ENCODE measurements at places on chromosomes 1 and 21.

- no peak for DNase-seq
These were observed 12.7 kb upstream of the PLCH2 start for GRCh38 chr1:2463396-2463795.

DNA sequence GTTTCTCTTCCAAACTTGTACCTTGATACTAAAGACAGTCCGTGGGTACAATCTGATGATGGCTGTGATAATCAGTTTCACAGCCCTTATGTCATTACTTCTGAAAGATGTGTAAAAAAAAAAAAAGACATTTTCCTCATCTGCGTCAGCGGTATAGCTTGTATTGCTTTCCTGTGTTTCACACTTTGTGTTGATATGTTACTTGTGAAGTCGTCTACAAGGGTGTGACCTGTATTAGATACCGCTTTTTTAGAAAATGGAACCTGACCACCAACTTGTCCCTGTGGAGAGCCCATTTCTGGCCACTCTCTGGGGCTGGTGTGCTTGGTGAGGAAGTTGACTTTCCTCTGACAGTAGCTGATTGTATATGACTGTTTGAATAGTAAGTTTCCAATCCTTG lies 50.5 kb downstream of the PEX14 start:
- DNase-seq, result no peak

DNA sequence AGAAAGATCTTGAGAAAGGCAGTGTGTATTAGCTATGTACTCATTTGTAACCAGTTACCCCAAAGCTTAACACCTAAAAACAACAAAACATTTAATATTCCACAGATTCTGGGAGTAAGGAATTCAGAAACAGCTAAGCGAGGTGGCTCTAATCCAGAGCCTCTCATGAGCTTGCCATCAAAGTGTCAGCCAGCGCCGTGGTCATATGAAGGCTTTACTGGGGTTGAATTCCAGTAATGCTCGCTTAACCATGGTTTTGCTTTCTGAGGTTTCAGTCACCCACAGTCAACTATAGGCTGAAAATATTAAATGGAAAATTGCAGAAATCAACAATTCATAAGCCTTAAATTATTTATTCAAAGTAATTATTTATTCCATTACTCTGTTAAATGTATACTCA lies 101.8 kb downstream of the CLIC6 start:
- DNase-seq, result no peak

- DNase-seq, result no peak
These were observed 33.4 kb downstream of the MNDA start for GRCh38 chr1:158864595-158864994.

DNA sequence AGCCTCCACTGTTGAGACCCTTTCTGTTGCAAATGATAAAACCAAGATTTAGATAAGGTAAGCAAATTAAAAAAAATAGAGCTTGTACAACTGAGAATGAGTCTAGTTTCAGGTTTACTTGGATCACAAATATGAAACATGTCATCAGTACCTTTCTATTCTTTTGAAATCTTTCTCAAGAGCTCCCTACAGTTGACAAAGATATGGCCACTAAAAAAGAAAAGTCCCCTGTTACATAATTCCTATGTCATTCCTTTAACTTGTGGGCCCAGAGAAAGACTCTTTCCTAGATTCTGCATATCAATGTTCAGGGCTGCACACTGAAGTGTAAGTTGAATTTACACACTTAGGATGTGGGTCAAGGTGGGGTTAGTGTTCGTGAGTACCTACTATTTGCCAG lies 168.1 kb downstream of the PLA2G4A start:
- DNase-seq, result no peak

DNA sequence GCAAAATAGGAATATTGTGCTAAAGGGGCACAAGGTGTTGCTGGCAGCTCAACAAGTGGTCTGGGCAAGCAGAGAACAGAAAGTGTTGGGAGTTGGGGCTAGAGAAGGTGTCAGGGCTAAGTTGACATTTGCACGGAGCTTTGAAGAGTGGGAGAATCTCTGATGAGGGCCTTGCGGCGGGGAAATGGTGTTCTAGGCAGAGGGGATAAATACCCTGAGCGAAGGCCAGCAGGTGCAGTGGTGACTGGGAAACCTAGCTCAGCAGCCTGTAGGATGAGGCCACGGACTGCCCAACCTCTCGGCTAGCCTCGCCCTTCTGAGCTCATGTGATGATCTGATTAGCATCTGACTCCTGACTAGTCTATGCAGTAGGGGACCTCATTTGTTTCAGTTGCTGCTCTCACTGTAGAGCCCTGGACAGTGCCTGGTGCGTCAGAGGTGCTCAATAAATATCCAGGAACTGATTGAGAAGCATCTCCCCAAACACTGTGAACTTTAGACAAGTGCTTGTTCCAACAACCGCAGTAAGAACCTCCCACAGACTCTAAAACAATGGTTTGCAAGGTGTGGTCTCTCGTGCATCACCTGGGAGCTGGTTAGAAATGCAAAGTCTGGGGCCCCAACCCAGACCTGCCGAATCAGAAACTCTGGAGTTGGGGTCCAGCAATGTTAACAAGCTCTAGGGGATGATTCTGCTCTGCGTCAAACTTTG lies 1.0 kb upstream of the FOXO6 start:
- DNase-seq, result no peak

DNA sequence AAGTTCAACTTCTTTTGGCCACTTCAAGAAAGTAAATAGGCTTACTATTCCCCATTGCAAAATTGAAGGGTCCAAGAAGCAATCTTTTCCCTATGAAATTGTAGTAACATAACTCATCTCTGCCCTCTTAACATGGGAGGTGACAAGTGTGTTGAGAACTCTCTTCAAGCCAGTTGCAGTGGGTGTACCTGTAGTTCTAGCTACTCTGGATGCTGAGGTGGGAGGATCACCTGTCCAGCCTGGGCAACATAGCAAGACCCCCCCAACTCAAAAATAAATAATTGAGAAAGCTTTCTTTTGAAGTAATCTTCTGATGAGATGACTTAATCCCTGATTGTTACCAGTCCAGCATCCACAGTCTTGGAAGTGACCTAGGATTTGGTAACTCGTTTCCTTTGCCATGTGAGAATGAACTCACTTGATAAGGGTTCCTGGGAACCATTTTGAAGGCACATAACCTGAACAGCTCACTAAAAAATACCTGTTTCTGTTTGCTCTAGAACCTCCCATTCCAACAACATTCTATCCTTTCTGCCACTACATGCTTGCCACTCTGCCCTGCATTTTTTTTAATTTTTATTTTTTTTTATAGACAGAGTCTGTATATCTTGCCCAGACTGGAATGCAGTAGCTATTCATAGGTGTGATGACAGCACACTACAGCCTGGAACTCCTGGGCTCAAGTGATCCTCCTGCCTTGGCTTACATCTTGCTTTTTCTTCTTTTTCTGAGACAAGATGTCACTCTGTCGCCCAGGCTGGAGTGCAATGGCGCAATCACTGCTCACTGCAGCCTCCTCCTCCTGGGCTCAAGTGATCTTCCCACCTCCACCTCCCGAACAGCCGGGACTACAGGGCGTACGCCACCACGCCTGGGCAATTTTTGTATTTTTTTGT lies 1.4 kb upstream of the IPO9 start:
- no peak for DNase-seq

- DNase-seq, result no peak
These were observed 46.9 kb downstream of the ZSCAN20 start for GRCh38 chr1:33519240-33519884.

DNA sequence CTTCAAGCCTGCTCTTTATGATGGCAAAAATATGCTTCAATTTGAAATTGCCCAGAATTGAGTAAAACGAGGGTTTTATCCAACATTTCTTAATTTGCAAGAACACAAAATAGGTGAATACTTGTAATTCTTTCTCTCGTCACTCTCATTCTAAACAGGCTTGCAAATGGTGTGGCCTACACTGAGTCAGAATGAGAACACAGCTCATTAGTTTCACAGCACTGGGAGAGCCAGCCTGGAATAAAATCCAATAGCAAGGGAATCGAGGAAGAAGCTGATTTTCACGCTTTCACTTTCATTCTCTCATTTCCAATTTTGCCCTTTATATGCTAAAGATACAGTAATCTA lies 537.5 kb downstream of the LTN1 start:
- DNase-seq, result no peak

- DNase-seq, result no peak
These were observed at the start of gene RGS7 for GRCh38 chr1:241356519-241357365. RGS7 (minus strand) TSS chr1:241357205.

DNA sequence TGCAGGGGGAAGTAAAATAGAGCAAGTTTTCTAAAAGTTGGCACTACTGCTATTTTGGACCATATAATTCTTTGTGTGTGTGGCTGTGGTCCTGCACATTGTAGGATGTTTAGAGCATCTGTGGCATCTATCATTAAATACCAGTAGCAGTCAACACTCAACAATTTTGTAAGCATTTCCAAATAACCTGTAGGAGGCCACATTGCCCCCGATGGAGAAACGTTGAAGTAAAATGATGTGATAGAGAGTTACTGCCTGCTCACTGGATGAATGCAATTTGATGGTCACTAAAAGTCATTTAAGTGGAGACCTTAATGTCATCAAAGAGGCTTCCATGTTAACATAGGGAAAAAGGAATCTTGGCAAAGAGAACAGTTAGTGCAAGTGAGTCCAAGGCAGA lies 560.8 kb downstream of the NEGR1 start:
- no peak for DNase-seq

GRCh38 chr1:165387505-165387904 lies 31.0 kb upstream of the LMX1A start:
- no peak for DNase-seq

DNA sequence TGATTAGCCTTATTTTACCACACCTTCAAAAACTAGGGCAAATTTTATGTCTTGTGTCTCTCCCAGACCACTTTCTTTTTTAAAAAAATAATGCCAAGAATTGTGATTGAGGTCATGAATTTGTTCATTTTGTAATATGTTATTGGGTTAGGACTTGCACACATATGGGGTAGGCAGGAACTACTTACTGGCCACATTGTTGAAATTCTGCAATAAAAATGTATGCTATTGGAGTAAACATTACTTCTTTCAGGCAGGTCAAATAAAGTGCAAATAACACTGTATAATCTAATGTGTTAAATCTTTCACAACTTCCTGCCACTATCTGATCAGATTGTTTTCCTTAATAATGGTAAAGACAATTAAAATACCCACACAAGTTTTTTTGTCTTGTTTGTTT lies 166.6 kb upstream of the COL11A1 start:
- no peak for DNase-seq

DNA sequence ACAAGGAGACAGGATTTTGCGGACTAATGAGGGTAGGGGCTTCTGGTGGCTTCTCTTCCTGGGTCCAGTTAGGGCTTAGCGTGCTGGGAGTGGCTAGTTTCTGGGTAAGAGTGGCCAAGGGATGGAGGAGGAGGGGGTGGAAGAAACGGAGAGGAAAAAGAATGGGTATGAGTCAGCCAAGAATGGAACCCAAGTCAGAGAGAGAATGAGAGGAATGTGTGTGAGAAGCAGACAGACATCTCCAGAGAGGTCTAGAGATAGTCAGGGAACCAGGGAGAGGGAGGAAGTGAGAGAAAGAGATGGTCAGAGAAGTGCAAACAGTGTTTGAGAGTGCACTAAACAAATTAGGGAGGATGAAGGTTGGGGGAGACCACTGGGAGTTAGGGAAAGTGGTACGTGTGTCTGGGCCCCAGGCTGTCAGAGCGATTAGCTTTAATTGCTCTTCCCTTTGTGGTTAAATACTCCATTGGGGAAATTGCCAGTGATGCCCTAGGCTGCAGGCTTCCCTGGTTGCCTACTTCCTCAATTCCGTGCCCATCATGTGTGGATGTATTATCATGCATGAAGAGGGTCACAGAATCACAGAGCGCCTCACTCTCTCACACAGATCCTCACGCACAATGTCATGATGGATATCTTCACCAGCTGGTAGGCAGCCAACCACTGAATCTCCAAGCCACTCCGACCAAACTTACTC lies 1.4 kb downstream of the PEA15 start:
- DNase-seq, result no peak

DNA sequence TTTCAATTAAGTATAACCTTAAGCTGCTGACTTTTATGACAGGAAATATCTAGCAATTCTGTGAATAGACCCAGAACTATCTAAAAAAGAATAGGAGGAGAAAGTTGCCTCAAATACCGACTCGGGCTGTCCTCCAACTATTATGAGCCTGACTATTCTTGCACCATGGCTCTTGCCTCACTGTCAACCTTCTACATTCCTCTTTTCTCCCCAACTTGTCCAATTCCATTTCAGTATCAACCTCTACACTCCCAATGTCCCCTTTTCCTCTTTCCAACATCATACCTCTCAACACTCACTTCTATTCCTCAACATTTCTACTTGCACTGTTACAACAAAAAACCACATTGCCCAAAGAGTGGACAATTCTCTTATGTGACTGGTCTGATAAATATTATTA lies 2.3 kb downstream of the ZZZ3 start:
- no peak for DNase-seq

- DNase-seq, result no peak
These were observed 488.0 kb downstream of the LMO4 start for GRCh38 chr1:87816646-87817045.

DNA sequence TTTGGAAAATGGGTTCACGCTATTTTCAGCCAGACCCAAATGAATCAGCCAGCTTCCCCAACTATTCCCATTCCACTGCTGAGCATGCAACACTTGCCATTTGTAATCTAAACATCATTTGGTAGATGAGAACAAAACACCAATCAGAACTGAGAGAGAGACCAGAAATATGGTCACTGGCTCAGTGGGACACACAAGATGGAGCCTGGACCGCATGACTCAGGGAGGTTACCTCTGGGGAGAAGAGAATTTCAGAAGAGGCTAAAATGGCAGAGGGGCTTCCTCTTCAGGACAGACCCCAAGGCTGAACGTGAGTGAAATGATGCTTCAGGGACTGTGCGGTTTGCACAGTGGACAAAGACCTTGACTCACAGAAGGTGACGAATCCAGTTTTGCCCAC lies 126.6 kb downstream of the URB2 start:
- no peak for DNase-seq

DNA sequence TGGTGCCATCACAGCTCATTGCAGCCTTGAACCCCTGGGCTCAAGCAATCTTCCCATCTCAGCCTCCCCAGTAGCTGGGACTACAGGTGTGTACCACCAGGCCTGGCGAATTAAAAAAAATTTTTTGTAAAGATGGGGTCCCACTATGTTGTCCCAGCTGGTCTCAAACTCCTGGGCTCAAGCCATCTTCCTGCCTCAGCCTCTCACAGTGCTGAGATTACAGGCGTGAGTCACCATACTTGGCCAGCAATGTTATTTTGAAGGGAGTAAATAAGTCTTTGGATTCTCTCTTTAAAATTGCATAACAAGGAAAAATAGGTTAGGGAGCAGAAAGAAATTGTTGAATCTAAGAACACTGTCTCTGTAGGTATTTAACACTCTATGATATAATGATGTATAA lies 111.3 kb downstream of the RPS6KC1 start:
- DNase-seq, result no peak

GRCh38 chr1:203567596-203567995 lies 59.0 kb upstream of the ATP2B4 start:
- DNase-seq, result no peak

Data from T follicular helper cell (primary cell).